ENCODE measurements at places on chromosomes 6 and 20.

DNA sequence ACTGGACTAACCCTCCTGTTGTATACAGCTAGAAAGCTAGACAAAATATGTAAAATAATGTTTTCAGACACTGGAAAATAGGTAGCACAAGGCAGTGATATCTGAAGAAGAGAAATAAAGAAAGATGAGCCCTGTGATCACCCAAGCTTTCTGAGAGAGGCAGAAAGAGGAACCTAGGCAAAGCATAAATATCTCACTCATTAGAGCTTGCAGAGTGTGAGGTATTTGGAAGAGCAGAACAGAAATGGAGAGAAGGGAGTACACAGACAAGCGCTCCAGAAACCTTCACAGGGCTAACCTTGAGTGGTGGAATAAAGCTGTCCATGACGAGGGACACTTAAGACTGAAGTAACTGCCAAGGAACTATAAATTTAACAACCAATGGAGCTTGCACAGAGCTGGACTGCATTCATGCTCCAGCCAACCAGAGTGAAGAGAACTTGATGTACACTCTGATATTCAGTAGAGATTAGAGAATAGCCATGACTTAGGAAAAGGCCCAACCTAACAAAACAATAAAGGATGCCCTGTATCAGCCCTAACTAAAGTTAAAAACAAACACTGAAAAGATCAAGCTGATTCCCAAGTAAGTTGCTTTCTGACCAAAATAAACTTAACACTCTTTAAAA is 280.9 kb upstream of the STXBP5 start:
- no peak for DNase-seq

DNA sequence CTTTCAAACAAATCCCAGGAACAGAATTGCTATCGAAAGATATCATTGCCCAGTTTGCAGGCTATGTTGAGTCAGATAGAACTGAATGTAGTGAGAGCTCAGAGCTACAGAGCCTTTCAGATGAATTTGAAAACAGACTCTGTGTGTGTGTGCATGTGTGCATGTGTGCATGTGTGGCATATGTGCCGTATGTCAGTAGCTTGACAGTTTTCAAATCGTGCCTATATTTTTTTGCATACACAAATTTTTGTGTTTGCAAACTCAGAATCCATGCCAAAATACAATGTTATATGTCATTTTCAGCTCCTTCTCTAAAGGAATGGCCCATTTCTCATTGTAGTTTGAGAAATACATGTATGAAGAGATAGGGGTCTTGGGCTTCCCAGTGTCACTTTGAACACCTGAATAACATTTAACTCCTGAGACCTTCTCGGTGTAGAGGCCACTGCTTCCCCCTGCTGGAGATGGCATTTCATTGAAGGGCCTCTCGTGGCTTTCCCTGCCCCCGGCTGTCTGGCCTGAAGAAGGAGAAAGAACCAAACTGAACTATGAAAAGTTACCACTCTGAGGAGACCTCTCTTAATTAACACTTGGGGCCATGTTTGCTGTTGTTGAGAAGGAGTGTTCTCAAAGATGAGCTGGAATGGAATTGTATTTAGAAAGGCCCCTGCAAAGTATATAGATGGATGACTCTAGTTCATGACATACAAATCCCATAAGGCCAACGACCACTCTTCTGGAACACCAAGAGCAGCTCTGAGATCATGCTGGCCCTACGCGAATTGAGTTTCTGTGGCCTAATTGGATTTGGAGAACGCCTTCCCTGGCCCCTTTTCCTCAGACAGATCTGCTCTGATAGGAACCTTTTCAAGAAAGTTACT is 58.7 kb downstream of the VAPB start:
- peak; percentile 8 for DNase-seq

DNA sequence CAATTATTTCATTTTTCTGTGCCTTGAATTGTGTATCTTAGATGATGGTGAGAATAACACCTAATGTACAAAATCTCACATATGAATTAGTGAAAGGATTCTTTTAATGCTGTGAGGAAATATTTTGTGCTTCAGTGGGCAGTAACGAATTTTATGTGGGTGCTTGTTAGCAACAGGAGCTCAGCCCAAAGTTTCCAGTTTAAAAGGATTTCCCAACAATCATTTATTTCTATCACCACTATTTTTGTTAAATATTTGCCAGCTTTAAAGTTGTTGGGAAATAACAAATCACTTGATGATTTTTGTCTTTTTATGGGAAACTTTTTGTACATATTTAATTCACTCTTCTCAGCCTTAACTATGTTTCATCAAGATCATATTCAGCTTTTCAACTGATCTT is 111.8 kb downstream of the QKI start:
- DNase-seq = no peak

DNA sequence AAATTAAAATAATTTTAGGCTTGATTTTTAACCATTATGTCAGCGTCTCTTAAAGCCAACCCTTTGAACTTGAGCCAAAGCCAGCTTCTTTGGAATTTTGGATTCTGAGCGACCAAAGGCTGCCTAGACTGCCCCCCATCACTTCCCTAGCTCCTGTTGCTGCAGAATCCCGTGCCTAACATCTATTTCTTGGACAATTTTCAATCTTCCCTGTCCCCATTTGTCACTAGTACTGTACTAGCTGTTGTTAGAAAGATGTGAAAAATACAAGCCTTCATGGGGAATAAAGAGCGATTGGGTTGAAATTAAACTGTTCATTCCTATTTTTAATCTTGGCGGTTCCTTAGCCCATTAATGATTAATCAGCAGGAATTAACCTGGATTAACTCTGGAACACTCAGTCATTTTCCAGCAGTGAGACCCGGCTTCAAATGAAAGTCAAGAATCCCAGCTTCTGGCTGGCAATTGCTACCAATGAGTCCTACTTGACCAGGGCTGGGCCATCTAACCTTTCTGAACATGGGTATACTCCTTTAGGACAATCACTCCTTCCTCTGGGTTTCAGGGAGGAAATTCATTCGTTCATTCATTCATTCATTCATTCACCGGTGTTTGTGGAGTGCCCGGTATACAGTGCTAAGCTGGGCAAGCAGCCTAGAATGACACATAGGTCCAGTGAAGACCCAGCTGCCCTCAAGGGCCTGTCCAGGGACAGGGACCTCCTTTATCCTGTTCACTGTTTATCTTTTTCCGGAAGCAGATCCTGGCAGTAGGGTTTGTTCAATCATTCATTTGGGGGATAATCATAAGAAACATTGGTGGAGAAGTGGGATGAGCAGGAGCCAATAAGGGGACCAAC is 1.4 kb upstream of the RRBP1 start:
- no peak for DNase-seq

DNA sequence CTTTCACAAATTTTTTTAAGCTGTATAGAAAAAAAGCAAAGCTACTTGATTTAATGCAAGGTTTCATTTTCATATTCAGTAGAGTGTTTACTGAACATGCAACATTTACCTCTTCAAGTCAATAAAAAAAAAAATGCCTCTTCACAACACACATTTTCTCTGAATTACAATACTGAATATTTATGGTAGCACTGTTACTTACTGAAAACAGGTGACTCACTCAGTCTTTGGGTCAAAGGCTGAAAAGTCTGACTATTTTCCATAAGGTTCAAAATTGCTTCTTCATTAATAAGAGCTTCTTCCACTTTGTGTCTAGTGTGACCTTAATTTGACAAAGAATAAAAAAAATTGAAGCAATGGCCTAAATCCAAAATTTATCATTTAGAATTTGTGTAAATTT is 101.9 kb downstream of the REV3L start:
- DNase-seq = no peak

DNA sequence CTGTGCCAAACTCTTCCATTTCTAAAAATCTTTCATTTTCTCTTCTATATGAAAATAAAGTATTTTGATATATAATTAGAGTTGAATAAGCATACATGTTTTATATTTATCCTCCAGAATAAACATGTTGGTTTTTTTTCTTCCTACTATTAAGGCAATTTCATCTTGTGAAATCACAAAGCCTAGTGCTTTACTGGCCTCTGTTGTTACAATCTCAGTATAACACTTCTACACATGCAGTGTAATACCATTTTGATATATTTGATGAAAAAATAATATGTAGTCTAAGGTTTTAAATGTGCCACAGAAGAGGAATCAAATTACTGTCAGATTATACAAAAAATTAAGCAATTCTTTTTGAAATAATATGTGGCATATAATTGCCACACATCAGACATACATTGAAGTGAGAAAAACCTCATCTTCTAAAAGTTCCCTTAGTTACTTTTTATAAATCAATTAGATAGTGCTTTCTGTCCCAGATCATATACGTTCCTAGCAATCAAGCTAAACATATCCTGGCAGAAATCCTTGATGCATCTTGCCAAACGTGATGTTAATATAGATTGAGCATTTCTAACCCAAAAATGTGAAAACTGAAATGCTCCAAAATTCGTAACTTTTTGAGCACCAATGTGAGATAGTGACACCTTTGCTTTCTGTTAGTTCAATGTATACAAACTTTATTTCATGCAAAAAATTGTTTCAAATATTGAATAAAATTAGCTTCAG is 225.1 kb upstream of the MANEA start:
- no peak for DNase-seq

DNA sequence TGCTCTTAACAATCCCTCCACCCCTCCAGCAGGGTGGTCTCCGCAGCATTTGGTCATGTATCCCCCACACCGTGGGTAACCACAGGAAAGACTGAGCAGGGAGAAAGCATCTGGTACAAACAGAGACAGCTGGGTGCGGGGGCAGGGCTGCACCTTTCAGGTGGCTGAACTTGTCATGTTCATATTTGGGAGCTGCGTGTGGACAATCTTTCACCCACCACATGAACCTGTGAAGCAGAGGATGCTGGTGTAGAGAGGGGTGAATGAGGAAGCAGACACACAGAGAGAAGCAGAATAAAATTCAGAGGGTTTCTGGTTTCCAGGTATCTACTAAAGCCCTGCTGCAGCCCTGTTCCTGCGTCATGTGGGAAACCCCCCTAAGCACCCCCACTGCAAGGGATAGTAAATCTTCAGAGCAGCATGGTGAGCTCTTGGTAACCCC is 8.9 kb downstream of the GFOD1 start:
- no peak for DNase-seq

DNA sequence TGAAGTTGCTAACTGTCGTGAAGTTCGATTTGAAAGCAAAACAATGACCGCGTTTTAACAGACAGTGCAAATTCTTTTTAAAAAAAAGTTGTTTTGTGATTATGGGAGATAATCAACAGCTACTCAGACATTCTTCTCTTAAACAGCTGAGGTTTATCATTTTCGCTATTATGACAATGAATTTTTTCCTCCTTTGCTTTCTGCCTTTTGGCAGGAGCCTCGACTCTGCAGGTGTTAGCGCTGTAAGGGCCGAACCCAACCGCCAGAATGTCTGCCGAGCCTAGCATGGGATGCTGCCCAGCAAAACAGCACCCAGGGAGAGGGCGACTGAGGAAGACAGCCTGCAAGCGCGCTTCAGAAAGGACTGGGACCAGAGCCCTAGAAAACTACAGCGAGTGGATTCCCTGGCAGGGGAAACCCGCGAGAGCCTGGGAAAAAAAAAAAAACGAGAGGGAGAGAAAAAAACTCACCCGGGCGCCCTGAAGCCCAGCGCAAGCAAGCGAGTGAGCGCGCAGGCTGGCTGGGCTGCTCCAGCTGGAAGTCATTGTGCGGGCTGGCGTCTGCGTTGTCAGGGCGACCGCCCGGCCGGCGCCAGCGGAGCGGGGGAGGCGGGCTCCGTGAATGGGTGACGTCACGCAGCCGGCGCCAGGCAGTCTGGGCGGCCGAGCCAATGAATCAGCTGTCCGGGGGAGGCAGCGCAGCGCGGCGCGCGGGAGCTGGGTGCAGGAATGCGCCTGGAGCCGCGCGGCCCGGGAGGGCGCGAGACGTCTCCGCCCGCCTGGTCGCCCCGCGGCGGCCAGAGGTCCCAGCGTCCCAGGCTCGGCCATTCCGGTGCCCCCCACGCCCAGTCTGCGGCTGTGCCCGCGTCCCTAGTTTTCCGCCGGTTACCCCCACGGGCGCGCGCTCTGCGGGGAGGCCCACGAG is 32.7 kb upstream of the ID4 start:
- DNase-seq = peak; percentile 95

GRCh38 chr20:46123482-46124245 is 5.5 kb downstream of the CD40 start:
- DNase-seq = no peak

- no peak for DNase-seq
These were observed 12.4 kb downstream of the C20orf96 start for GRCh38 chr20:278181-278580.

- no peak for DNase-seq
These were observed at the start of gene DPPA5 for GRCh38 chr6:73353636-73354593. Gene DPPA5 (minus strand): TSS chr6:73354276. CDS start chr6:73354225, 51 bp downstream.

- DNase-seq = no peak
These were observed 243.0 kb downstream of the CD83 start for GRCh38 chr6:14360565-14360964.

DNA sequence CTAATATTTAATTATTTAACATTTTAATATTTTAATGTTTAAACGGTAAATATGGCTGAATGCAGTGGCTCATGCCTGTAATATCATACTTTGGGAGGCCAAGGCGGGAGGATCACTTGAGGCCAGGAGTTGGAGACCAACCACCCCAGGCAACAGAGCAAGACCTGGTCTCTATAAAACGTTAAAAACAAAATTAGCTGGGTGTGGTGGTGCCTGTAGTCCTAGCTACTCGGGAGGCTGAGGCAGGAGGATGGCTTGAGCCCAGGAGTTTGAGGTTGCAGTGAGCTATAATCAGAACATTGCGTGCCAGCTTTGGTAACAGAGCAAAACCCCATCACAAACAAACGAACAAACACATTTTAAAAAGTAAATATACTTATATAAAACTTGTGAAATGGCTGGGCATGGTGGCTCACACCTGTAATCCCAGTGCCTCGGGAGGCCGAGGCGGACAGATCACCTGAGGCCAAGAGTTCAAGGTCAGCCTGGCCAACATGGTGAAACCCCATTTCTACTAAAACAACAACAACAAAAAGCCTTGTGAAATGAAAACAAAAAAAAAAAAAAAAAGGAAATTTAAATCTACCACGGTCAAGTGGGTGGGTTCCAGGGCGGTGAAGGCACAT is 8.2 kb downstream of the SRXN1 start:
- no peak for DNase-seq

GRCh38 chr6:16208989-16209388 is 29.4 kb upstream of the GMPR start:
- no peak for DNase-seq

DNA sequence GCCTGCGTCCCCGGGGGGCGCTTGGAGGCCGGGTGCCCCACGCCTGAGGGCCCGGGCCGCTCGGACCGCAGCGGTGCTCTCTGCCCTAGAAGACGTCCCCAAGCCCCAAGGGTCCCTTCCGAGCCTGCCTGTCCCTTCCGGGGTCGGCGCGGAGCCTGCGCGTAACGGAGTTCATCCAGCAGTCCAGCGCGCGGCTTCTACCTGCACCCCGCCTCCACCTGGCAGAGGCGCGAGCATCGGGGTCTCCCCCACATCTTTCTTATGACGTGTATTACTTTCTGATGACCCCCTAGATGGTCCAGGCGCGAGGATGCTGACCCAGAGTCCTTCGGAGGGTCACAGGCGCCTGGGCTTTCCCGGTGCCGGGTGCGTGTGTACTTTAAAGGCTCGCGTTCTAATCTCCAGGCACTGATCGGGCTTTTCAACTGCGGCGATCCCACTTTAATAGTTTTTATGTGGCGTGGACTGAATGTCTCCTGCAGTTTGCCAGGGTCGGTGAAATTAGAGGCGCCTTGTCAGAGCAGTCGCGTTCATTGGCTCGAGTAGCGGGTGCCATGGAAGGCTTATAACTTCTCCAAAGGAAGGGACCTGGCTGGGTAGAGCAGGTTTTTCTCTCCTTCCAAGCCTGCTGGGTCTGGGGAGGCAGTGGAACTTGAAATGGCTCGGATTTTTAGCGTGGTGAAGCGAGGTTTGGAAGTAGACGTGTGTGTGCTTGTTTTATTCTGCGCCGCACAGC is 912 bp downstream of the EYA4 start:
- no peak for DNase-seq
